Activated CD8-positive, alpha-beta memory T cell treated with anti-CD3 and anti-CD28 coated beads for 1 hour (primary cell): ENCODE measurements at places on chromosomes 16 and 17.

DNA sequence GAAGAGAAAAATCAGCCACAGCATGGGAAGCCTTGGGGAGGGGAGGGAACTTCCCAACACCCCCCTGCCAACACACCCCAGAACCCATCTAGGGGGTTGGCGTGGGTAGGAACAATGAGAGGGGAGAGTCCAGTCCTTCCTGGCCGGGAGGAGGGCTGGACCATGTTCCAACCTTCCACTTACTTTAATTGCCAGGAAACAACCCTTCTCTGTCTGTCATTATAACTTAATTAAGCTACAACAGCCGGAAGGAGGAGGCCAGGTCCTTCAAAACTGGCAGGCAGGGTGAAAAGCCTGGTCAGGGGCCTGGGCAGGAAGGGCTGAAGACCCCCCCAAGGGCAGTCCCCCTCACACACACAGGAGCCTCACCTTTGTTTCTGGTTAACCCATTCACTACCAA lies 447.0 kb downstream of the SOX9 start:
- DNase-seq = no peak

- no peak for DNase-seq
These were observed 337.4 kb upstream of the HSBP1 start for GRCh38 chr16:83470416-83470815.

- DNase-seq = no peak
These were observed 82.4 kb downstream of the PLCG2 start for GRCh38 chr16:81861503-81861902.

DNA sequence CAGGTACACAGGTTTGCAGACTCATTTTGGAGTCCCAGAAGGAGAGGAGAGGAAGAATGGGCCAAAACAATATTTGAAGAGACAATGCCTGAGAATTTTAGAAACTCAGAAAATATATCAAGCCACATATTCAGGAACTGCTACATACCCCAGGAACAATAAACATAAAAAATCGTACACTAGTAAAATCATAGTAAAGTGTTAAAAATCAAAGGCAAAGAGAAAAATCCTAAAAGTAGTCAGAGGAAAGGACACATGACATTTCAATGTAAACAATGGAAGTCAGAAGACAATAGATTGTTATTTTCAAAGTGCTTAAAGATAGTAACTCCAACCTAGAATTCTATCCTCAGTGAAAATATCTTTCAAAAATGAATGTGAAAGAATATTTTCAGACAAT lies 28.5 kb upstream of the NACA2 start:
- no peak for DNase-seq

DNA sequence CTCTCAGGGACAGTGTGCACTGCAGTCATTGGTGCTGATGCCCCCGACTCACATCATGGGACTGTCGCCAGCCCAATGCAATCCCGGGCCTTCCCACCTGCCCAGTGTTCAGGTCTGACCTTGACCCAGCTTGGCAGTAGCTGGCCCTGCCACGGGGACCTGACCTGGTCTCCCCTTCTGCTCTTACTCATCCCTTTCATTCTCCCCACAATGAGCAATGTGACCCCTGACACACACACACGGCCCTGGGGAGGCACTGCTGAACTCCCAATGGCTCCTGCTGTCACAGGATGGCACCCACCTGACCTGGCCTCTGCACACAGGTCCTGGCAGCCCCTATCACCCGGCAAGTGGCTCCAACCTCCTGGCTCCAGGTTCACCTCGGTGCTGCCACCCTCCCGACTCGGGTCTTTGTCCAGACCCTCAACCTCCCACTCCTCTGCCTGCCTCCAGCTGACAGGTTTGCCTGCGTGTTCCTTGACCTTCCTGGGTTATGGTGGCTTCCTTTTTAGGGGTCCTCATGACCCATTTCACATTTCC lies 6.6 kb downstream of the CD300C start:
- no peak for DNase-seq

DNA sequence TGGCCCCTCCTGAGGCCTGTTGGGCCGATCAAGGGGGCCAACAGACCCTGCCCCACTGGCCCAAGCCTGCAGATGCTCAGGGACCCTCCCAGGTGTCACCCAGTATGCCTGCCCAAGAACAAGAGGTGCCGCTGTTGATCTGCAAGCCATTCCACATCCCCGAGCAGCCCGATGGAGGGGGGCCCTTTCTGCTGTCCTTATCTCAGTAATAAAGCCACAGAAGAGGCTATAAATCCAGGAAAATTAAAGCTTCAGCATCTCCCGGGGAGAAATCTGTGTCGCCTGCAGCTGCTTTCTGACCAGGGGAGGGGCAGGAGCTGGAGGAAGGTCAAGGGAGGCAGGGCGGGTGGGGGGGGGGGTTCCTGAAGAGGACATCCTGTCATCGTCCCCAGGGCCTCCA lies 11.7 kb upstream of the CACNA1H start:
- DNase-seq = no peak

GRCh38 chr16:65608455-65608854 lies 486.6 kb upstream of the CDH11 start:
- no peak for DNase-seq

DNA sequence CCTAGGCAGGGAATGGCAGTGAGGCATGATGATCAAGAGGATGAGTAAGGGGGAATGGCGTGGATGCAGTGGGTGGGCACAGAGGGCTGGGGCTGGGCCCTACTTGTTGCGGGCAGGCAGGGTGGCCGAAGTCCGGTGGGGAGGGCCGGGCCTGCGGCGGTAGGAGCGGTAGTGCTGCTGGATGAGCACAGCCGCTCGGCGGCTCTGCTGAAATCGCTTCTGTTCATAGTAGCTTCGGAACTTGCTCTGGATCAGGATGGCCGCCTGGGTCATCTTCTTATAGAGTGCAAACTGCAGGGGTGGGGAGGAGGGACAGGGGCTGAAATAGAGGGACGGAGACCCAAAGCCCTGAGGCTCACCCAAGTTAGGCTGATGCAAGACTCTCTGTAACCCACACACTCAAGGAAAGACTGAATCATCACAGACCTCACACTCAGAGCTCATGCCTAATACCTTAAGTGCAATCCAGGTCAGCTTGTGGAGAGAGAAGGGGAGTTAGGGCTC lies 1.5 kb upstream of the SPAG7 start:
- DNase-seq = no peak

DNA sequence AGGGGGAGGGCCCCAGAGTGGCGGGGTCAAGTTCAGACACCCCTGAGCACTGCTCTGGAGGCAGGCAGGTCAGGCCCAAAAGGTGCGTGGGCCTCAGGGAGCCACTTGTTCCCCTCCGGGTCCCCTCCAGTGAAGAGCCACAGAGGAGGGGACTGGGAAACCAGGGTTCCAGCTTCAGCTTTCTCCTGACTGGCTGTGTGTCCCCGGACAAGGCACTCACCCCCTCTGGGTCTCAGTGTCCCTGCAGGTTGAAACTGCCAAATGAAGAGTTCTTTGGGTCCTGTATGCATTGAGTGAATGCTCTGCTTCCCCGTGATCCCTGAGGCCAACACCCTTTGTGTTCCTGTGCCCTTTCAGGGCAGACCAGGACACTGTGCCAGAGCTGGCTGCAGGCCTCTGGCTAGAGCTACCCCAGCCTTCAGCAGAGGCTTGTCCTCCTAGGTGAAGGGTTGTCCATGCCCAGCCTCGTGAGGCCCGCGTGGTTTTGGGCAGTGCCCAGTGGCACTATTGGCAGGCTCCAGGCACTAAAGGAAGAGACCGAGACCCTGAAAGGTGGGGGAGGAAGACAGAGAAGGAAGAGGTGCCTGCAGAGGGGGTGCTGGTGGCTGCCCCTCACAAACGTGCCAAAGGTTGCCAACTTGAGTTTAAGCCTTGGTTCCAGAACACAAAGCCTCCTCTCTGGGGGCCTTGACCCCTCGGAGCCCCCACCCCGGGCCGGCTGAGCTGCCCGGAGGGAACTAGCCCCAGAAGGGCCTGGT lies 13.3 kb upstream of the WNT3 start:
- no peak for DNase-seq

GRCh38 chr16:67207249-67208091 lies 8.5 kb downstream of the ELMO3 start:
- no peak for DNase-seq

GRCh38 chr16:8542393-8542792 lies 47.9 kb downstream of the TMEM114 start:
- no peak for DNase-seq

DNA sequence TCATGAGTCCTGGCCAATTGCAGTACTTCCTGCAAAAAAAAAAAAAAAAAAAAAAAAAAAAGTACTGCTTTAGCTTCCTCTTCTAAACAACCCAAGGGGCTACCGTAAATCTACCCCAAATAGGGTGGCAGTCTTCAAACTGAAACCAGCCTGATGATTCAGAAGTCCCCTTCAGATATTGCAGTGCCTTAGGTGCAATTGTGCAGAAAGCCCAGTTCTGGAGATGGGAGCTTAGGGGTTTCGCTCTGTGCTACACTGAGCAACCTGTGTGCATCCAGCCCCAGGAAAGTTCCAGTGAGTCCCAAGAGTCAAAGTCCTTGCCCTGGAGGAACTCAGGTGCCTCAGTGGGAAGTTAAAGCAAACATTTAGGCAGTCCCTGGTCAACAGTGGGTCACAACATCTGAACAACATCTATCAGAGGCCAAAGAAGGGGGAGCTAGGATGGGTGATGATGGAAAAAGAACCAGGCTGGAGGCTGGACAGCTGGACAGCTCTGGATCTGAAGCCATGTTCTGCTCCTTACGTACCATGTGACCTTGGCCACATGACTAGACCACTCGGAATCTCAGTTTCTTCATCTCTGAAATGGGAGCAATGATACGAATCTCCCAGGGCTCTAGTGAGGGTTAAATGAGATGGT lies 6.7 kb upstream of the CIITA start:
- DNase-seq = no peak

GRCh38 chr17:32298721-32299579 lies 33.3 kb downstream of the RHBDL3 start:
- DNase-seq = no peak

DNA sequence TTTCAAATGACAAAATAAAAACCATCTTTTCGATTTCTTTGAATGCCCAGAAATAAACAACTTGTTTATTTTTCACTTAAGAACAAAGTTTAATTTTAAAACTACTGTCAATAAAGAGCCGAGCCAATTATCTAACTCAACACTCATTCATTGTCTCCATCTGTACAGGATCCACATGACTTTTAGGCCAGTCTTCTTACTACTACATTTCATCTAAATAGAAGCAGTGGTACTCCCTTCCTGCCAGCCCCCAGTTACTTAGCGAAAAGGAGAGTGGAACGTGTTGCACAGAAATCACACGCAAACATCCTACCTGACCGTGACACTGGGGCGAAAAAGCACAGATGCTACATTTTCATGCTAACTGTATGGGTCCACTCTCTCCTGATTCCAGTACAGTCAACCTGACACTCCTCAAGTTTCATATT lies 1.2 kb downstream of the GNA13 start:
- DNase-seq = no peak

- DNase-seq = no peak
These were observed 18.1 kb downstream of the SOST start for GRCh38 chr17:43740541-43740940.

DNA sequence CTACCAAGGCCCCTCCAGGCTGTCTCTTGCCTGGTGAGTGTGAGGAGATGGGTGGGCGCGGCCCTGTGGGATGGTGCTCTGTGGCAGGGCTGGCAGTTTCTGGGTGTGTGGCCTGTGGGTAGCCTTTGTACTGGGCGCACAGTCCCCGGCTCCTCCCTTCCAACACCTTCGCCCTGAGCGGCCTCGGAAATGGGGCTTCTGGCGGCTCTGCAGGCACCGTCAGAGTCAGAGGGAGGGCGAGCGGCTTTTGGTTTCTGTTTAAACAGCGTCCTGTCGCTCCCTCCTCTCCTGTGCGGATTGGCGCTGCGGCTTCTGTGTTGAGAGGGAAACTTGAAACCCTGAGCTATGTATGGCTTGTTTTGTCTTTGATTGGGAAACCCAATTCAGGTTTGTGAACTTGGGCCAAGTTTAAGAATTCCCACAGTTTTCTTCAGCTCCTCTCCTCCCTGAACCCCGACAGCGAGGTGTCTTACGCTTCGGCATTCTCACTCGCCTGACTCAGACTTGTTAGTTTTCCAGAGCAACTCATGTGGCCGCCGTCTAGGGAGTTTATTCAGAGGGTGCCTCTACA lies 8.3 kb upstream of the ZNF750 start:
- DNase-seq = peak; percentile 33

- no peak for DNase-seq
These were observed 11.0 kb downstream of the FBRS start for GRCh38 chr16:30669026-30669902.

- DNase-seq = no peak
These were observed 119.5 kb downstream of the AATF start for GRCh38 chr17:37068266-37068665.

- DNase-seq = no peak
These were observed 128.2 kb downstream of the ZNF778 start for GRCh38 chr16:89345642-89346150.

DNA sequence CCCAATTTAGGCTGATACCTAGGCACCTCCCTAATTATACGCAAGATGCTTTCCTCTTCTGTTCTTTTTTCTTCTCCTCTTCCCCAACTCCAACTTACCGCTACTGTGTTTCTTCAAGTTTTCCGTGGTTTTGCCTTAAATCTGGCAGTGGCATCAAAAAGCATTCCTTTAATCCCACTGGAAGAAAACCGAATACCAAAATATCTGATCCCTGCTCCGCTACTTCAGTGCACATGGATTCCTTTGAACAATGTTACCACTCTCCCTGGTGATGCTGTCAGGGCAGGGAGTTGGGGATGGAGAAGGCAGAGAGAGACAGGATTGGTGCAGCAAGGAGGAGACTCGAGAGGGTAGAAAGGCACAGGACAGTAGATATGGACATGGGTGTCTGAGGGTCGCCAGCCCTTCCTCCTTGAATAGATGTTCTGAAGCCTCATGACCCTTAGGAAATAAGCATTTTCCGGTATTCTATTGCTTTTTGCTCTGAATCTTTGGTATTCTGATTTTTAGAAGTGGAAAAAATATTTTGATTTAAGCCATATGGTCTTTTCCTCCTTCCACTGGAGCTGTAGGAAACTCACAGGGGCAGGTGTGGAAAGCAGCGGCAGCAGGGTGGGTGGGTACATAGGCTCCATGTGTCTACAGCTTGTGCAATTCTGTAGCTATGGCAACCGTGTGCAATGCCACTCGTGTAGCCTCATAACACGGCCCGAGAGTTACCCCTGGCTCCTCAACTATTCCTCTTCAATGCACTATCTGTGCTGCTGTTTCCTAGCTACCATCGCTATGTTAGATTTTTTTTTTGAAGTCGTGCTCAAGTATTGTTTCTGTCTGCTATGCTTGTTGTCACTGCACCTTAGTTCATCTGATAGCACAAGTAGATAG lies 32.3 kb upstream of the TANC2 start:
- DNase-seq = no peak
